HuH-7 (cell line): ENCODE measurements at places on chromosomes 4 and X.

DNA sequence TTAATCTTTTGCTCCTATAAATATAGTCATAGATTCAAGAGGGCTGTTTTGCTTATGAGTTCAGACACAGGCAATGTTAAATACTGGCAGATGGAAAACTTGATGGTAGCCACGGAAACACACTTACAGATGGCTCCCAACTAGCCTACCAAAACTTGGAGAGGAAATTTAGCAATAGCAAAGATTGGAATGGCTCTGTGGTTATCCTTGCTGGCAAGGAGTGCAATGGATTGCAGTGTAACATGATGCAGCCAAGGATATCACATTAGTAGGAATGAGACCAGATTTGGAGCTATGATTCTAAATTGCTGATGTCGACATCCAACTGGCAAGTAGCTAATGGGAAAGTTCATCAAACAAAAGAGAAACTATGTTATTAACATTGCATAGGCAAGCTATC, 791.0 kb upstream of the DIAPH2 start:
- DNase-seq, result no peak

DNA sequence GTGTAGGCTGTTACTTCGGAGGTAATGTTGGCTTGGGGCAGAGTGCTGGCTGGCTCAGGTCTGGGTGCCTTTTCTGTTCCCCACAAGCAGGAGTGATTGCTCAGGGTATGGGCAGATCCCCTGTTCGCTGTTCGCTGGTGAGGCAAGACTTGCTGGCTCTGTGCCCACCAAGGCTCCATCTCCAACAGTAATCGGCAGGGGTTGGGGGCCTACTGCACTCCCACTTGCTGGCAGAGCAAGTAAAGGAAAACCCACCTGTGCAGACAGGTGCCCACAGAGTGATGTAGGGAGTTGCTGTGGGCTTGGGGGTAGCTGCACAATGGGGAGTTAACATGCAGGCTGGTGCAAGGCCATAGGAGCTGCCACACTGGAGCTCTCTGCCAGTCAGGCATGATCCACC, 8.0 kb upstream of the TMSB15C start:
- DNase-seq, result no peak

- DNase-seq, result no peak
Measured at GRCh38 chr4:181538431-181538830, 704.8 kb upstream of the TENM3 start.

DNA sequence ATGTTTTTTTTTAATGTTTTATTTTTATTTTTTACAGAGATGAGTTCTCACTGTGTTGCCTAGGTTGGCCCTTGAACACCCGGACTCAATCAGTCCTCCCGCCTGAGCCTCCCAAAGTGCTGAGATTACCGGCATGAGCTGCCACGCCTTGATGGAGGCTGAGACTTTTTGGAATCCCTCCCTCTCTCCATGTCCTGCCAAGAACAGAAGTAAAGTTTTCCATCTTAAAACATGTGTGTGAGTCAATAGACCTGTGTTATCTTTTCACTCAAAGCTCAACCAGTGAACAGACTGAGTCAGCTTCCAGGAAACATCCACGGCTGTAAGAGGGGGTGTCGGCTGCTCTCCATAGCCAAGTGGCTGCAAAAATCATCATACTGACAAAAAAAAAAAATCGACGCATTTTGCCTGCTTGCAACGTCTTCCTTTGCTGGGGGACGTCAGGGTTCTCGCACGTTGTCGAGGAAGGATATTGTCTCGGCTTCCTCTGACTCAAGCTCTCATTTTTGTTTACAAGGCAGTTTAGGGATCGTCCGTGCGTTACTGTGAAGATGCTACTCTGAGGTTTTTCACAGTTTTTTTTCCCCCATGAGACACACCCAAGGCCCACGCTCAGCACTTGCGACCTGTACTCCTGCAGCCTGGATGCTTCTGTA, 10.0 kb upstream of the ASMTL start:
- no peak for DNase-seq

DNA sequence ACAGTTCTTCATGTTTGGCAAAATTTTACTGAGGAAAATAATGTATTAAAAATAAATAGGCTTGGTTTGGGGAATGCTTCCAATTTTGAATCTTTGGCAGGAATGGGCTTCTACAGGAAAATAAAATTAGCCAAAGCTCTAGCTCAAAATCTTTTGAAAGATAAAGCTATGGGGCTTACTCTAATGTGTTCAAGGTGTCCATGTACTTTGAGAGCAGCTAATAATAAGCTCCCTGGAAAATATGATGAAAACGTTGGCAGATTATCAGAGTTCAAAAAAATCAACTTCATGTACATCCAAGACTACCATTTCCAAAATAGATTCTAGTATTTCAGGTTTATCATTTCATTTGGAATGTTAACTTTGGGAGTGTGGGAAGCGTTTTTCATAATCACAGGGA, 158.4 kb downstream of the EMCN start:
- DNase-seq, result no peak

GRCh38 chr4:133775881-133776280, 425.7 kb downstream of the PABPC4L start:
- DNase-seq, result no peak

GRCh38 chr4:68352791-68353190, 2.9 kb upstream of the YTHDC1 start:
- no peak for DNase-seq

- DNase-seq, result no peak
Measured at GRCh38 chr4:112752510-112752909, 115.6 kb downstream of the LARP7 start.

DNA sequence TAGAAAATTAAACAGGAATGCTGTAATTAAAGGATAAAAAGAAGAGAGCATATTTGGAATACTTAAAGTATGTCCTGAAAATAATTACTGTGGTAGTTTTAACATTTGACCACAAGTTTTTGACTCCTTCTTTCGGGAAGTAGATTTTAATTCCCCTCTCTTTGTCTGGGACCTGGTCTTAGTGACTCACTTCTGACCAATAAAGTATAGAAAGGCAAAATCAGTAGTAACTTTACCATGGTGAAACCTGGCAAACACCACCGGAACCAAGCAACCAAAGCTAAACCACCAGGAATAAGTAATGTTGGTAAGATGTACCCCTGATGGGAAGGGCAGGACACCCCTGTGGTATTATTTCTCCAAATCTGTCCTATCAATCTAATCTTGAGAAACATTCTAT, 314.8 kb downstream of the PDHA2 start:
- no peak for DNase-seq

GRCh38 chr4:32830160-32830559, 2110.0 kb downstream of the PCDH7 start:
- no peak for DNase-seq

DNA sequence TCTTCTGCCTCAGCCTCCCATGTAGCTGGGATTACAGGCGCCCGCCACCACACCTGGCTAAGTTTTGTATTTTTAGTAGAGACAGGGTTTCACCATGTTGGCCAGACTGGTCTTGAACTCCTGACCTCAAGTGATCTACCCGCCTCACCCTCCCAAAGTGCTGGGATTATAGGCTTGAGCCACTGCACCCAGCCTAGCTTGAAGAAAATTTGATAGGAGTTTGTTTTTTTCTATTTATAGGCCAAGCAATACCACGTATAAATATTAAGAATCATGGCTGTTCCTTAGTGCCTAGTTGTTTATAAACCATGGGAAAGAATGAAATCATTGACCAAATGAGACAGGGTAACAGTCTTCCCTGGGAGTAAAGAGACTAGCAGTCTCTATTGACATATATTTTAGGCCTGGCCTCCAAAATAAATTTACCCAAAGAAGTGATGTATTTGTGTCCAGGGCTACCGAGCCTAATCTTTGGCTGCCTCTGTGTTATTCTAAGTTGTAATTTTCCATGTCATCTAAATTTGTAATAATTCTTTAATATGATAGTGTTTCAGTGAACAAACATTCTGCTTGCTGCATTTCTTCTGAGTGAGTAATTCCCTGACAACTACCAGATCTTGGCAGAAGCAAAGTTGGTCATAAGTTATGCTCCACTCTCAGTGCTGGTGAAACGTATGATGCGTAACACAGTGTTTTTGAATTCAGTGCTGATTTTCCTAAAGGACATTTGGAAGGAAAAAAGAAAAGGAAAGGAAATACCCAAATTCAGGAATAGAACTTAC, 10.3 kb downstream of the PKD2 start:
- no peak for DNase-seq
